Karpas-422 (cell line): ENCODE measurements at places on chromosomes 12 and 14.

DNA sequence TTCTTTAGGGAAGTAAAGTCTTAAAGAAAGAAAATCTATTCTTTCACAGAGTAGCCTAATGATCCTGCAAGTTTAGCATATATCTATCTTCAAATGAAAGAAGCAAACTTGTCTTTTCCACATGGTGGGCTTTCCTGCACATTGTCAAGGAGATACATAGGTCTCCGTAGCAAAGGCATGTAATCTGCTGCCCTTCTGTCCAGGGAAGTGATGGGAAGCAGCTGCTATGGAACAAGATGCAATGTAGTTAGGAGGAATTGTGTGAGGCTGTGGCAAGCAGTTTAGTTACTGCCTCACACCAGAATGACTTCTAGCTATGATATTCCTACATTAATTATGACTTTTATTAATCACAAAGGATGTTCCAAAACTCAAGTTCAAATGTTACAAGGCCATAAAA is 174.4 kb downstream of the PDZRN4 start:
- no peak for DNase-seq

DNA sequence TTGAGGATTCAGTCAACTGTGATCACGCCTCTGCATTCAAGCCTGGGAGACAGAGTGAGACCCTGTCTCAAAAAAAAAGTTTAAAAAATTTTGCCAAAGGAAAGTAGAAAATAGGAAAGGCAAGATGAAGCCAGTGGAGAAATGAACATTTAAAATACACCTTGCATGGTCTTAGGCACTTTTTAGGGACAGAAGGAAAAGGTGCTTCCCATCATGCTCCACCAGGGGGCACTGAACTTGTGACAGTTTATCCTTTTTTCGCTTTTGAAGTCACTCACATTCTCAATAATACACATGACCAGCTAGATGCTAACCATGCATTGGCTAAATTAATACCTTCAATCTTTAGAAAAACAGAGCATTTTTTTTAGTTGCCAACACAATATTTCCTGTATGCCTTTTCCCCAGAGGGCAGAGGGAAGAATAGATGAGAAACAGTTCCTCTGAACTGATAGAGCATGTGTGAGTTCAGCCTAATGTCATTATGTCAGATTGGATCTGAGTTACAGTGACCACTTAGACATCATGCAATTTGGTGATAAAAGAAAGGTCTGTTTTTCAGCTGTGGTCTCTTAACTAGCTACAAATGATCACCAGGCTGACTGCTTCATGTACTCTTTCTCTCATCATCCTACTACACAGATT is 221.8 kb upstream of the SSTR1 start:
- DNase-seq, result peak; percentile 95

DNA sequence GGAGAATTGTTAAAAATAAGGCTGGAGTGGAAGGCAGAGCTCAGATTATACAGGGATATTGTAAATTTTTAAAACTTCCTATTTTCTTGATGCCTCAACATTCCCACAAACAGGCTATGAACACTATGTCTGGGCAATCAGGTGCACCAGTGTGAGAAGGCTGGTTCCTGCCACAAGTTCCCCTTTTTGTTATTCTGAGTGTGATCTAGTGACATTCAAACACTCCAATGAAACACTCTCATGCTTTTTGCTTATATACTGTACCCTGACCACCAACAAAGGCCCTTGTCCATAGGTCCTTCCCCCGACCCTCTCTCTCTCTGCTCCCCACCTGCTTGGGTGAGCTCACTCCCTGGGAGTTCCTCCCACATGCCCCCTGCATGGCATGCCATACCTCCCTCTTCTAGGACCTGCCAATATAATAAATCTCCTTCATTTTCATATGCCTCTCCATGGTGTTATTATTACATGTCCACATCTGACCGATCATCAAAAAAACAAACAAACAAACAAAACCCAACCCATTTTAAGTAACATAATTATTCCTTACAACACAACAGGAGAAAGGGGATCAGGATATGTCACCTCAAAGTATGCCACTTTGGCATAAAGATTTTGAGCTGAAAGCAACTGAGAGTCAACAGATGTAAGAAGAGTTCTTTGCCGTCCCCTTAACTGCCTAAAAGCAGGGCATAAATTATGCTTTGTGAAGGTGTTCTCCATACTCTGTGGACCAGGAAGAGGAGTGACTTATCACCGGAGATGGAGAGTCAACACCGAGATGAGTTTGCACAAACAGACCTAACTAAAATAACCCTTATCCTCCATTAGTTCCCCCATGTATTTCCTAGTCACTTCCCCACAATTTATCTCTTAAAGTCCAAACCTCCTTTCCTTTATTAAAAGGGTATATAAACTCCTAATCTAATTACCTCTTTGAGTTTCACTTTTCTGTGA is 42.5 kb upstream of the CATSPERB start:
- DNase-seq, result no peak

GRCh38 chr12:56359851-56360767 is at the start of gene STAT2:
STAT2 (minus strand) TSS chr12:56360107; CDS start chr12:56356571, 3,536 bp downstream.
- DNase-seq, result peak; percentile 100

- DNase-seq, result no peak
Measured at GRCh38 chr12:27048822-27049752, 26.7 kb downstream of the MED21 start.

GRCh38 chr12:122004633-122005071 is 17.0 kb upstream of the BCL7A start:
- DNase-seq, result peak; percentile 87

GRCh38 chr14:68507544-68508081 is 285.3 kb downstream of the ZFP36L1 start:
- DNase-seq, result no peak

DNA sequence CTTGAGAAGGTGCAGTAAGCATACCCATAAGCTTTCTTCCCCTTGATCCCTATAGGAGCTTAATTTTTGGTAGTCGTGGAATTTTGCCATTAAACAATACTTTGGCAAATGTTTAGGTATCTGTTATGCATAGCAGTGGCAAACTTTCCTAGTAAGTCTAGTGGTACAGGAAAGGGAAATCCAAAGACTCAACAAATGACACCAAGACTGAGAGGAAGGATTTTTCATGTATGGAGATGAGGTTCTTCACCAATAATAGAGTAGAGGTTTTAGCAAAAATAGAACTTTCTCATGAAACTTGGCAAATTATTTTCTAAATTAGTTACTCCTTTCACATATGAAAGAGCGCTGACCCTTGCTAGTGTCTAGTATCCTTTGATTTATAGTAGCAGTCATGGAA is 2.8 kb downstream of the EID3 start:
- DNase-seq, result no peak

- no peak for DNase-seq
Measured at GRCh38 chr14:22597771-22598098, 365 bp upstream of the ABHD4 start.
